Left lung (tissue), 14 donors: ENCODE measurements at places on chromosomes 4 and X. TPM values are rescaled to one million over a fixed set of nuclear protein-coding genes. Genes with fewer than 3 reads are reported as not detected.

DNA sequence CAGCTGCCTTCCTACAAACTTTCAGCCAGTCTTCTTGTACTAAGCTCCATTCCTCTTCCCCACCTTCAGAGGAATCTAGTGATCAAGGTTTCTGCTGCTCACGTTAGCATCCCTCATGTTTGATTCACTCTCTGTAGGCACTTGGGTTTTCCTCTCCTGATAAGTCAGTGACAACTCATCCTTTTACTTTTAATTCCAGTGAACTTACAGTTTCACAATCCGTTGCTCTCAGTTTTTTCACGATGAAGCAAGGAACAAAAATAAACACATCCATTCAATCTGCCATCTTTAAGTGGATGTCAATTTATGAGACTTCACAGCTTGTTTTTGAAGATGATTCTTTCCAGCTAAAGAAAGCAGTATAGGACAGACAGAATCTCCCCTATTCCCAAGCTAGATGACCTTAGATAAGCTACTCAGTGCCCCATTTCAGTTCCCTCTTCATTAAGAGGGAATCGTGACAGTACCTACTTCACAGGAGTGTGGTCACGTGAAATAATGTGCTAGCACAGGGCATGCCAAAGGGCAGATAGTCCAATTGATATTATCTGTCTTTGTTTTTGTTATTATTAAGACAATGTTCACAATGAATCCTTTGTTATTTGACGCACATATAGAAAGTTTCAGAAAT, 234.3 kb downstream of the PALLD start:
- no peak for DNase-seq

- DNase-seq = no peak
These were observed 8.6 kb downstream of the KDM6A start for GRCh38 chrX:44881549-44881948.

MAGEA8 gene
- polyA plus RNA-seq = 0.37 TPM

GRCh38 chr4:18479825-18480224, 458.3 kb upstream of the LCORL start:
- DNase-seq = no peak

- no peak for DNase-seq
These were observed 43.4 kb downstream of the EFNB1 start for GRCh38 chrX:68872171-68872570.

DNA sequence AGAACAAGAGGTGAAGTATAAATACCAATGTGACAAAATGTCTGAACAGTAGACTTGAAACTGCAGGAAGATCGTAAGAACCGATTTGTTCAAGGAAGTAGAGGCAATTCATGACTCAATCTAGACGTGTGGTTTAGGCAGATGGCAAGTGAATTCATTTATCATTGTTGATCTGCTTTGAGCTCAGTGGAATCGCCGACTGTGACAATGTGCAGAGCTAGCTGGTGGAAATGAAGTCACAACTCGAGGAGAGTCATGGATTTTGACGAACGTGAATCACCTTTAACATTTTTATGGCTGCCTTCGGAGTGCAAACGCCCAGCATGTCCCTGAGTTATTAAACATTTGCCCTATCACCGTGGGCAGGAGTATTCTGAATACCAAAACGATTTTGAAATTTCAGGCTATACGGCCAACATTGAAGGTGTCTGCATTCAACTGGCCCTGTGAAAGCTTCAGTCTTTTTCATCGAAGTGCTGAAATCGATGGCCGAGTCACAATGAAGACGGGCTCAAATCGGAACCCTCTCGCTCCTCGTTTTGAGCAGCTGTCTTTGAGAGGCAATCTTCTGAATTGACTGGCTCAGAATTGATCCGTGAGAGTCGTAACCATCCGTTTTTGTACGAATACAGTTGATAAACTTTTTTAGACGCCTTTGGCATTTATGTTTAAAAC, 689 bp upstream of the OGT start:
- no peak for DNase-seq

PDGFRA gene
- polyA plus RNA-seq = 129 TPM

C4orf17 gene
- not detected for polyA plus RNA-seq

GRCh38 chrX:29617725-29618124, 597.6 kb upstream of the MAGEB2 start:
- no peak for DNase-seq

- no peak for DNase-seq
These were observed 15.0 kb downstream of the CD40LG start for GRCh38 chrX:136662976-136663375.

FAM184B gene
- 0.27 TPM for polyA plus RNA-seq

DNA sequence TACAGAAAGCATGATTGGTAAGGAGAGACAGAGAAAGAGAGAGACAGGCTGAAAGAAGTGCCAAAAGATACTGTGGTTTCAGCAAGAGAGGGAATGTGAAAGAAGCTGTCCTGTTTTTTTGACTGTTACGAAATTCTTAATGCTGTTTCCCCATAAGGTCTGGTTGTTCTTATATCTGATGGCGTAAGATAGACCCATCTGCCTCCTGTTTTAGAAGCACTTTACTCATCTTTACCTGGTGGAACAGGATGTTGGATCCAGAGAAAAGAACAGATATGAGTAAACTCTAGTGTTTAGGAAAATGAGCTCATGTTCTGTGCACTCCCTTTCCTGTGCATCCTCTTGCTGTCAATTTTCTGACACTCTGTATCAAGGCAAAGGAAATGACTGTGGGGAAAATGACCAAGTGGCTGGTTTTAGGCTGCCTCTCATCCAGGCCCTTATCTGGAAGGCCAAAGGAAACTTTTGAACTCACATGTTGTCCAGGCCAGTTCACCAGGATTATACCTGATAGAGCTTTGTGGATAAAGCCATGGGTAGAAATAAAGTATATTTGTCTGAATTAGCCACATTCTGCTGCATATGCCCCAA, 311.7 kb upstream of the HTR2C start:
- no peak for DNase-seq
